Fibroblast of skin of abdomen (primary cell): ENCODE measurements at places on chromosomes 6 and 20.

- DNase-seq: peak; percentile 17
Observed at GRCh38 chr6:137661601-137662000, 167.4 kb upstream of the OLIG3 start.

DNA sequence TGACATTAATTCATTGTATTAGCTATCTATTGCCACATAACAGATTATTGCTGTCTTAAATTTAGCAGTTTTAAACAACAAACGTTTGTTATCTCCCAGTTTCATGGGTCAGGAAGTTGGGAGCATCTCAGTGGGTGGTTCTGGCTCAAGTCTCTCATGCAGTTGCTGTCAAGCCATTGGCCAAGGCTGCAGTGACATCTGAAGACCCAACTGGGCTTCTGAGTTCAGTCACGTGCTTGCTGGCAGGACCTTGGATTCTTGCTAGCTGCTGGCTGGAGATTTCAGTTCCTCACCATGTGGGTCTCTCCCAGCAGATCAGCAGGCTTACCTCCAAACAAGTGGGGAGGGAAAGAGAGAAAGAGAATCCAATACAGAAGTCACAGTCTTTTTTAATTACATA lies 152.6 kb upstream of the EXOC2 start:
- DNase-seq: no peak

- DNase-seq: no peak
Observed at GRCh38 chr6:99032396-99032795, 84.7 kb upstream of the FBXL4 start.

- peak; percentile 49 for DNase-seq
Observed at GRCh38 chr6:113304116-113304515, 553.0 kb upstream of the MARCKS start.

DNA sequence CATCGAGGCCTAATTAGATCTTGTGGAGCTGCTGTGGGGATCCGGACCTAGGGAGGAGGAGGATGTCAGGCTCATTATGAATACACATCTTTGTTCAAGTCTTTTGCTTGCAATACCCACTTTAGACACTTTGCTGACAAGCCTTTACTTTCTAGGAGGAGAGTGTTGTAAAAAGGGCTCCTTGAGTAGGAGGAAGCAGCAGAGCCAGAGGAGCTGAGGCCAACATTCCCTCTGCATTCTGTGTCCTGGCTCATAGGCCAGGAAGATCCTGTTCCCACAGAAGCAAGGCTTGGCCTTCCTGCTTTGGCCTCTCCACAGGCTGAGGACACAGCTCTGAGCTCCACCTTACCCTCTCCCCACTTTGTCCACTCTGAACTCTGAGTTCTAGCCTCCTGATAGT lies 67.1 kb downstream of the TPD52L1 start:
- no peak for DNase-seq

DNA sequence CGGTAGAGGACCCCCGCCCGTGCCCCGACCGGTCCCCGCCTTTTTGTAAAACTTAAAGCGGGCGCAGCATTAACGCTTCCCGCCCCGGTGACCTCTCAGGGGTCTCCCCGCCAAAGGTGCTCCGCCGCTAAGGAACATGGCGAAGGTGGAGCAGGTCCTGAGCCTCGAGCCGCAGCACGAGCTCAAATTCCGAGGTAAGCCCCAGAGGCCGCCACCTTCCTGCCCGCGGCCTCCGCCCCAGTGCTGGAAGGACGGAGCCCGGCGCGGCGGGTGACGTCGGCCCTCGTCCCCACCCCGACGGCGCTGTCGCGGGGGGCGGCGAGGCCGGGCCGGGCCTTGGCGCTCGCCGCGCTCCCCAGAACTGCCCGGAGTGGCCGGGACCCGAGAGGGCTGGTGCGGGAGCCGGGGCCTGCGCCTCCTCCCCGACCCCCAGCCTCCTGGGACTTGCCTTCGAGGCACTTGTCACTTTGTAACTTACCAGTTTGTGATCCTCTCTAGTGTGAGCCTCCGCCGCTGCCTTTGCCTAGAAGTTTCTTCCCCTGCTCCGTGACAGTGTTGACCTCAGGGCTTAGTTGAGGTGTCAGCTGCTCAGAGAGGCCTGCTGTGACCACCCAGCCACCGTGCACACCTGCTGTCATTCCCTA lies 417 bp downstream of the VAPB start:
- DNase-seq: peak; percentile 33

DNA sequence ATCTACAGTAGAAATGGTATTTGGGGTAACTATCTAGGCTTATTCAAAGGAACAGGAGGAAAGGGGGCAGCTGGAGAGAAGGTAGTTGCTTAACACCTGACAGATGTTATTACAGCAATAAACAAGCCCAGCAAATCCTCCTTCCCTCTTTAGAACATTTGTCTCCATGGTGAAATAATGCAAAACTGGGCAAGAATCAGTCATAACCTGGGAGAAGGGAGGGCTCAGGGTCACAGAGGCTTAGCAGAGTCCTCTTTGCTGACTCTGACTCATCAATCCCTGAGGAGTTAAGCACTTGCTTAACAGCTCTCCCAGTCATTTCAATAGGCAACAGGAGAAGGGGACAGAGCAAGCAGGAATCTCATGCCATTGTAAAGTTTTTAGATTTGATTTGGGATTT lies 230.3 kb downstream of the IBTK start:
- peak; percentile 74 for DNase-seq

DNA sequence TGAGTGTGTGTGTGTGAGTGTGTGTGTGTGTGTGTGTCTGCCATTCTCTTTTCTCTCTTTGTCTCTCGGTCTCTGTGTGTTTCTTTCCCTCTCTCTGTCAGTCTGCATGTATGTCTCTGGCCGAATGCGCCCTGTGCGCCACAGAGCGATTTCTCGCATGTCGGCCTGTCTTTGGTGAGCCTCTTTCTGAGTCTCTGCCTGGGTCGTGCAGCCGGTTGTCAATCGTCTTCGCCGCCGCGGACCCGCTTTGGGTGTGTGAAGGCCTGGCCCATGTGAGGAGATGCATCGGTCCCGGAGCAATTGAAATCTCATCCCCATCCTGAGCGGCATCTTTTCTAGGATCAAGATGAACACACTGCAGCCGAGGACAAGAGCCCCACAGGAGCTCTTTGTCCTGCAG lies 1567.2 kb upstream of the DEFB115 start:
- DNase-seq: no peak

- no peak for DNase-seq
Observed at GRCh38 chr6:155014137-155014536, 19.0 kb downstream of the TIAM2 start.

DNA sequence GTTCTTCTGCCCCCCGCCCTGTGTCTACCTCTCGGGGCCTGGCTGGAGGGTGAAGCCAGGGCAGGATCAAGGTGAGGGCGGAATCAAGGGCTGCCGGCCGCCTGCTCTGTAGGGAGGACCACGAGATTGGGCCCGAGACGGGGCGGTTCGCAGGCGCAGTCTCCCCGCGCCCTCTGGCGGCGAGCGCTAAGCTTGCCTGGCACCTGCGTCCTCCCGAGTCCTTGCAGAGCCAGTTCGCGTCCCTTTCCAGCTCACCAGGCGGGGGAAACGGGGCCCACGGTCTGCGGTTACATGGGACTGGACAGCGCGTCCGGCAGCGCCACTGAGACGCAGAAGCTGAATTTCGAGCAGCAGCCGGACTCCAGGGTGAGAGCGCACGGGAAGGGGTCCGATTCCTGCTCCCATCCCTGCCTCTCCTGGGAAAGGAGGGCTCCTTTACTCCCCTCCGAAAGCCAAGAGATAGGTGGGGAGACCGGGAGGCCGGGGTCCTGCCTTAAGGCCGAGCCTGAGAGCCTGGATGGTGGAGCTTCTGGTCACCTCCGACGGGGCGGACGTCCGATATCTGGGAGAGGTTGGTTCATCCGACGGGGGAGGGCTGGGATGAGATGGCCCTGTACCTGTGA lies 3.6 kb upstream of the MATN4 start:
- DNase-seq: peak; percentile 30

DNA sequence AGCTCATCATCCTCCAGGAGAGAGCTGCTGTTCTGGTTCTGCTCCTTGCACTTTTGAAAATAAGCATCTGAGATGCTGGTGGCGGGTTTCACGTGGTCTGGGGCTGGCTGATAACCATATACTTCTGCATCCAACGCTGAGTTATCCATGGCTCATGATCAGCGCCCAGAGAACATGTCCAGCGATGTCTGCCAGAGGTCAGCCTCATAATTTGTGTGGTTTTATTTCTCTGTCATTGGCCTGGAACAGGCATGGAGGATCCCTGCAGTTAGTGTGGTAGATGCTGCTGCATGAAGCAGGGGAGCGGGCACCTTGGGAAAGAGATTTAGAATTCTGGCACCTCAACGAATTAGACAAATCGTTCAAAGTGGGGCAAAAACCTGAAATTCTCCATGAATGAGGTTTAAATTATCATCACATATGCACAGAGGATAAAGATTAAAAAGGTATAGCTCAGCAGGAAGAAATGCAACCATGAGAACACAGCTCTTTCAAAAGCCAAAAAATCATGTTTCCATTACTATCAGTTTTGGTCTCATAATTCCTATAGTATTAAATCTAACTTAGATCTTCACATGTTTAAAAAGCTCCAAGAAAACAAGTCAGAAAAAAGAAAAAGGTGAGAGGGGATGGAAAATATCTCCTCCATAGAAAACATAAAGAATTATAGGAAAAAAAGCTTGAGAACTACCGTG lies 157.2 kb downstream of the SOD2 start:
- no peak for DNase-seq

GRCh38 chr20:18650224-18650623 lies 62.4 kb downstream of the DTD1 start:
- DNase-seq: no peak

GRCh38 chr20:60862601-60863000 lies 389.5 kb upstream of the CDH4 start:
- no peak for DNase-seq

DNA sequence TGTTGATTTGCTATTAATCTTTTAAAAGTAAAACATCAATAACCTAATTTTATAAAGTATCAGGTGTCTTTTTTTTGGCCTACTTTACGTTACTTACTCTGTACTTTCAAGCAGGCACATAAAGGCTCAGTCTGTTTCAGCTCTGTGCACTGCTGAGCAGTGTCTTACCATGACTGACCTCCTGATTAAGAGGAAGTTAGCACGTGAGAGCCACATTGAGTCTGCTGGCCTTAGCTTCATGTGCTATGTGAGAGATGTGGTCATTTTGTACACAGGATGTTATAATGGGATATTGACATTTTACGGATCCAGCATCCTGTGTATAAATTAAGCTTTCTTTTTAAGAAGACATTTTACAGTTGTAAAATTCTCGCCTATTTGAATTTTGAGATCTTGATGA lies 31.9 kb downstream of the ARID1B start:
- DNase-seq: peak; percentile 28

- DNase-seq: no peak
Observed at GRCh38 chr20:37449276-37449675, 71.8 kb upstream of the NNAT start.

DNA sequence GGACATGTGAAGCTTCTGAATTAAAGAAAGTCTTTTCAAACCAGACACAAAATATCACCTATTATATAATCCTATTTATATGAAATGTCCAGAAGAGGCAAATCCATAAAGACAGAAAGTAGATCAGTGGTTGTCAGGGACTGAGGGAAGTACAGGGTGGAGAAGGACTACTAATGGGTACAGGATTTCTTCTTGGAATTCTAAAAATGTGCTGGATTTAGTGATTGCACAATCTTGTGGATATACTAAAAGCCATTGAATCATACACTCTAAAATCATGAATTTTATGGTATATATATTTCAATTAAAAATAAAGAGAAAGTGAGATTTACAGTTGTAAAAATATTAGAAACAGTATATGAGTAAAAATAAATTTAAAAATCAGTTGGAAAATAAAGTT lies 18.7 kb upstream of the MC3R start:
- DNase-seq: no peak

DNA sequence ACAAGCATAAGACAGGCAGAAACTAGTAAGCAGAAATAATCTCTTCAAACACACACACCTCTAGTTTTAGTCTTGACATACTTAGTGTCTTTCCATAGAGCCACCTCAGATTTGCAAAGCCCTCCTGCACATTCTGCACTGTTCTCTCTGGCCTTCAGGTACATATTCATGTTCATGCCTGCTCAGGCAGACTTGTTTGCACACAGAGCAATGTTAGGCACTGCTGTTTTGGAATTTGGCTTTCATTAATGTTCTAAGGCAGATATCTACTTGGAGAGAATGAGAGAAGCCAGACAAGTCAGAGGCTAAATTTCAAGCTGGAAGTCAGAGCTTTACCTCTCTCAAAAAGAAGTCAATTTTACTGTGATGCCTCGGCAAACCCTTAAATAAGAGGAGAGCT lies 21.3 kb upstream of the DST start:
- DNase-seq: no peak

DNA sequence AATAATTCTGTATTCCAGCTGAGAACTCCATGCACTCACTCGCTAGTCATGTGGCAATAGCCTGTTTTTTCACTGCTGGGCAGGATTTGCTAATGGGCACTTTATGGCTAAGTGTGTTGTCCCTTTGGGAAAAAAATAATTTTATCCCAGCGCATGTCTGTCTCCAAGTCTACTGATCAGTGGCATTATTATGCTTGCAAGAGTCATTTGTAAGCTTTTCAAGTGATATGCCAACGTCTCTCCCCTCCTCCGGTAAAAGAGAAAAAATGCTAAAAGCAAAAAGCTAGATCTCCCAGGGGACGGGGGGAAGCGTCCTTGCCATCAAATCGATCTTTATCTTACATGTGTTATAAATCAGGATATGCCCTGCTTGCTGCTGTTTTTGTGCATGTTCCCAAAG lies 407.7 kb downstream of the CDH26 start:
- DNase-seq: no peak

DNA sequence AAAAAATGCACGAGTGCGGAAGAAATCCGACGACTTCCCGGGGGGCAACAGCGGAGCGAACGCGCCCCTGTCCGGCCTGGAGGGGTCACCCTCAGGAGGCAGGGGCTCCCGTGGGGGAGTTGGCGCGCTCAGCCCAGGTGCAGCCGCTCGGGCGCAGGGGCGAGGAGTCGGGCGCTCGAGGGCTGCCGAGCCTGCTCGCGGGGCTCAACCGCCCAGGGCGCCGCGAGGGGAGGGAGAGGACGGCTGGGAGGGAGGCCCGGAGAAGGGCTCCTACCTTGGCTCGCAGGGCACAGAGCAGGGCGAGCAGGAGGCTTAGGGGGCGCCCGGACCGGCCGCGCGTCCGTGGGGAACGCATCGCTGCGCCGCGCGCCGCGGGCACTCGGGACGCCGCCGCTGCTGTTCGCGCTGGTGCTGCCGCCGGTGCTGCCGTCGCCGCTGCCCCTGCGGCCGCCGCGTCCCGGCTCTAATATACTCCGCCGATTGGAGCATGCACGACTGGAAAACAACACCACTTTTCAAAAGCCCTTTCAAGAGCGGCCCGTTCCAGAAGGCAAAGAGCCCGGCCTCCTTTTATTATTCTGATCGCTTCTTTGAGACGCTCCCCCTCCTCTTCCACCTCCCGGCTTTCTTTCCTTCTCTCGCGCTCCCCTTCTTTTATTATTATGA lies 490 bp downstream of the JAG1 start:
- DNase-seq: peak; percentile 42

- DNase-seq: peak; percentile 20
Observed at GRCh38 chr20:63978319-63979228, 868 bp downstream of the SAMD10 start.

- DNase-seq: no peak
Observed at GRCh38 chr20:57734754-57735153, 24.9 kb upstream of the PMEPA1 start.
